Stimulated activated CD4-positive, alpha-beta T cell treated with anti-CD3 and anti-CD28 coated beads, Interleukin-2, amount 100 ng/mL, for 4 hours (primary cell): ENCODE measurements at places on chromosomes 7 and 10.

GRCh38 chr7:74604326-74605020, 53.0 kb upstream of the GTF2I start:
- no peak for DNase-seq

DNA sequence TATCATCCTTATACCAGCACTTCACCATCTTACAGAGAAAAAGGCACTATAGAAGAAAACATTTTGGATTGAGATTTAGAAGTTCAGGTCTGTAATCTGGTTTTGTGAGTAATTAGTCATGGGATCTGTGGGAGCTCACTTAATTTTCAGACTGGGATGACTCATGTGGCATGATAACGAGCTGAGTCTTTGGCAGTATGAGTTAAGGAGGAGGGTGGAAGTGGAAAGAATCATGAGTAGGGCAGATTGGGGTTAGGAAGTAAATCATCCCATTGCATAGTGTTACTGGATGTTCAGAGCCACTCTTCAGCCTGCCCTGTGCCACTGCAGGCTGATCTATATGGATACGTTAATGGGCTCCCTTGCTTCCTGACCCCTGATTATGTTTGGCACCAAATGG, 64.9 kb downstream of the ZNF92 start:
- no peak for DNase-seq

- no peak for DNase-seq
These were observed 85.7 kb downstream of the GLI3 start for GRCh38 chr7:42151309-42151708.

DNA sequence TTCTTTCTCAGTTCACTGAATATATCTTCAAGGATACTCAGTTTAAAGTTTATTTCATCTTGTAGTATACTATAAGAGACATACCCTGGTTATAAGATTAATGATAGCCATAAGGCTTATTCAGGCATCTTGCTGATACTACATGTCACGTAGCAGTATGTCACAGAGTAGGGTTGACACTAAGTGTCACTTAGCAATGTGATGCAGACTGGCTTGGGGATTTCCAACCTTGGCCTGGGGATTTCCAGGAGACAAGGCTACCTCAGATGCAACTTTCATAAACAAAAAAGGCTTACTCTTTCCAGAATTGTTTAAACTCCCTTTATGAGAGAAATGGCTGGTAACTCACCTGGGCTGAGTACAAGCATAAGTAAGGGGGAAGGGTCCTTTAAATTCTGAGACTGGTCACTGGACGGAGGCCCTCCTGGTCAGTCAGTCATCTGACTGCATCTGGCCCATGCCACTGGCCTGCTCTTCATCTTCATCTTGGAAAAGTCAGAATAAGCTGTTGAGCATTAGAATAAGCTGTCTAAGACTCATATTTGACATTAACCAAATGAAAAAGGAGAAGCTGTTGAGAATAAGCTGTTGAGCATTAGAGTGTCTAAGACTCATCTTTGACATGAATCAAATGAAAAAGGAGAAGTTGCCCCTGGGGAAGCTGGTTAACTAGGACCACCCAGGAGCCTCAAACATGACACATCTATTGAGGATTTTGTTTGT, 9.5 kb downstream of the SLC13A1 start:
- DNase-seq = no peak

GRCh38 chr10:133465191-133465949, 11.6 kb downstream of the SCART1 start:
- no peak for DNase-seq

DNA sequence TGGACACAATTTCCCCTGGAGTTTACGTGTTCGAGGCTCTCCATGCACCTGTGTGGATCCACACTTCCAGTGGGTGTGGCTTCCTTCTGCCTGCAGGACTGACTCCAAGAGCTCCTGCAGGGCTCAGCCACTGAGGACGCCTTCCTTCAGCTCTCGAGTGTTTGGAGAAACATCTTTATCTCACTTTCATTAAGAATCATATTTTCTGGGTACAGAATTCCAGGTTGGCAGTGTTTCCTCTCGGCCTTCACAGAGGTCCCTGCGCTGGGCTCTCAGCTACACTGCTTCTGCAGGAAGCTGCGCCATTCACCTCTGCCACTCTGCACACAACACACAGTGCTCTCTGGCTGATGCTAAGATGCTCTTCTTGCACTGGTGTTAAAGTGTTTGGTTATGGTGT, 69.9 kb upstream of the NKX6-2 start:
- no peak for DNase-seq

- DNase-seq = no peak
These were observed 157.0 kb upstream of the ZMIZ1 start for GRCh38 chr10:78911533-78912340.

- no peak for DNase-seq
These were observed 141.1 kb upstream of the WNT16 start for GRCh38 chr7:121187676-121188075.

DNA sequence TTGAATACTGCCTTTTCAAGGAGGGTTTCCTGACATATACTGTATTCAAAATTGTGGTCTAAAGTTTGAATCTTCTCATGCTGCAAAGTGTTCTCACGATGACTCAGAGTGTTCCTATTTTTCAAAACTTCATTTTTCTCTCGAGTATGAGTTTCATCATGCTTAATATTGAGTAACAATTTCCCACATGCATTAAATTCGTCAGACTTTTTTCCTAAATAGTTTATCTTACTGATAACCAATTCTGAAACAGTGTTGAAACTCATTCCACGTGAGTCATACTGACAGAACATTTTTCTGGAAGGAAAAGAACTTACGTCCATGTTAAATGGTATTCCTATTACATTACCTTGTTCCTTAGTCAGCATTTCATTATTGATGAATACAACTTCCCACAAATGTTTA, 44.1 kb downstream of the ZNF33B start:
- no peak for DNase-seq

GRCh38 chr7:41351091-41351490, 351.8 kb downstream of the INHBA start:
- no peak for DNase-seq

- DNase-seq = no peak
These were observed 114.1 kb upstream of the WNT16 start for GRCh38 chr7:121214657-121215056.

GRCh38 chr10:16943295-16944285, 126.4 kb upstream of the RSU1 start:
- no peak for DNase-seq
